ENCODE measurements at places on chromosomes 5 and 9. TPM values are rescaled to one million over a fixed set of nuclear protein-coding genes. Genes with fewer than 3 reads are reported as not detected.

OR13C3 gene
- not detected for total RNA-seq

ESM1 gene
- not detected for total RNA-seq

LHX2 gene
- not detected for total RNA-seq

C9orf153 gene
- 1.1 TPM for total RNA-seq

CCDC183 gene
- total RNA-seq, result 1.4 TPM

HCN1 gene
- not detected for total RNA-seq

NKD2 gene
- not detected for total RNA-seq

ST8SIA4 gene
- total RNA-seq, result 28.1 TPM

HRCT1 gene
- total RNA-seq, result not detected

SPATA31A3 gene
- not detected for total RNA-seq

MUSK gene
- total RNA-seq, result not detected

TRIP13 gene
- 0.55 TPM for total RNA-seq

FOXD4L3 gene
- 0.29 TPM for total RNA-seq

SOHLH1 gene
- not detected for total RNA-seq

AQP7 gene
- 0.71 TPM for total RNA-seq

SLC1A1 gene
- not detected for total RNA-seq

SOX30 gene
- total RNA-seq, result 0.44 TPM

GGTA1 gene
- not detected for total RNA-seq

ANKRD18A gene
- total RNA-seq, result 1.5 TPM

ATP6V0E1 gene
- total RNA-seq, result 150 TPM

IL4 gene
- total RNA-seq, result not detected

FAXDC2 gene
- 0.86 TPM for total RNA-seq

SPINK6 gene
- not detected for total RNA-seq

PAEP gene
- total RNA-seq, result not detected

KIF20A gene
- total RNA-seq, result not detected

ANGPTL2 gene
- not detected for total RNA-seq

TYRP1 gene
- total RNA-seq, result not detected

TMEM252 gene
- total RNA-seq, result not detected

EQTN gene
- total RNA-seq, result not detected

HTR1A gene
- total RNA-seq, result not detected

NREP gene
- 6.8 TPM for total RNA-seq

CDH6 gene
- not detected for total RNA-seq

CEP72 gene
- total RNA-seq, result 28.8 TPM

TXNDC8 gene
- not detected for total RNA-seq
